ENCODE measurements at places on chromosomes 1 and 21.

DNA sequence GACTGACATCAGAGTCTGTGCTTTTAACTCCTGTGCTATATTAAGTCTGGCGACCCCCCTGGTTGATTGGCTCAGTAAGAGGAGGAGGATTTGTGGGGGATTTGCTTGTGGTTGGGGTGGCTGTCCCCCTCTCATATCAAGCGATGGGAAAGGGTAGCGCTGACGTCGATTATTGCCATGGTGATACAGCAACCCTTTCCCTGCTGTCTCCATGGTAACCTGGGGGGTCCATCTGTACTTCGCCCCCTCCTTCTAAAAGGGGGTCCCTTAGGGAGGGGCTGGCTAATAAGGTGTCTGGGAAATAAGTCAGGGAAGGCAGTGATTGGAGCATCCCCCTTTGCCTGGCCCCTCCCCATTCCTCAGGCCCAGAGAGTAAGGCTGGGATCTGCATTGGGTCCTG lies 4.7 kb downstream of the FAM229A start:
- DNase-seq = no peak

- peak; percentile 28 for DNase-seq
These were observed 1.1 kb downstream of the IGSF8 start for GRCh38 chr1:160097151-160097910.

GRCh38 chr1:9990944-9991343 lies 6.1 kb upstream of the RBP7 start:
- no peak for DNase-seq

GRCh38 chr1:38273196-38273804 lies 226.7 kb upstream of the POU3F1 start:
- DNase-seq = no peak

DNA sequence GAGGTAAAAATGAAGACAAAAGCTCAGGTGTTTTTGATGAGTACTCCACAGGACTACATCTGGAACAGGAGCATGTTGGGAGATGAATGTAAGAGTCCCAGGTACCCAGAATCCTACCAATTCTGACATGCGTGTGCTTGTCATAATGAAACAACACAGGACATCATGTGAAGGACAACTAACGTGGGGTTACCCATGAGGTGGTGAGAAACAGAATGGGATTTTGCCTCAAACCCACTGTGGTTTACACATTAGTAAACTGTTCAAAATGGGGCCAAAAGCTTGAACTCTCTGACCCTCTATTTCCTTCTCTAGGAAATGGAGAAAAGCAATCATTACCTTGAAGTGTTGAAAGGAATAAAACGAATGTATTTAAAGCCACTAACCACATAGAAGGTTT lies 266.2 kb downstream of the RGS7 start:
- no peak for DNase-seq

GRCh38 chr1:35556484-35557117 lies 602 bp downstream of the KIAA0319L start:
- DNase-seq = no peak

GRCh38 chr1:56045062-56045461 lies 534.3 kb downstream of the PLPP3 start:
- DNase-seq = no peak

GRCh38 chr1:154967331-154967950 lies 3.1 kb downstream of the SHC1 start:
- DNase-seq = no peak

DNA sequence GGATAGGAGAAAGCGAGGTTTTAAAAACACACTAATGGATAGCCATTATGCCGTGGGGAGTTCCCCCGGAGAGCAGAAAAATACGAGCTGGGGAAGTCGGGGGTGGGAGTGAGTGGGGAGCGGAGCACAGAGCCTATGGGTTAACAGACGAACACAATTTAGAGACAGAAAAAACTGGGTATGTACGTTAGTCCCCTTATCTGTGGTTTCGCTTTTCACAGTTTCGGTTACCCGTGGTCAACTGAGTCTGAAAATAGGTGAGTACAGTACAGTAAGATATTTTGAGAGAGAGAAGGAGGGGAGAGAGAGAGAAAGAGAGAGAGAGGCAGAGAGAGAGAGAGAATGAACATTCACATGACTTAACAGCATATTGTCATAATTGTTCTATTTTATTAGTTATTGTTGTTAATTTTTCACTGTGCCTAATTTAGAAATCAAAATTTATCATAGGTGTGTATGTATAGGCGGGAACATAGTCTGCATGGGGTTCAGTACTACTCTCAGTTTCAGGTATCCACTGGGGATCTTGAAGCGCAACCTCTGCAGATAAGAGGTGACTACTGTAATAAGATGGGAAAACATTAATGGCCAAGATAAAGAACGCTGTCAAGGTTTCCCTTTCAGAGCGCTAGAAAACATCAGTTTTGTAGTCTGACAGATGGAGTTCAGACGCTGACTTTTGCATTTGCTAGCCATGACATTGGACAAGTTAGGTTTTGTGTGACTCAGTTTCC lies 125.6 kb upstream of the LMO4 start:
- no peak for DNase-seq

GRCh38 chr21:45457161-45457831 lies 52.3 kb downstream of the COL18A1 start:
- DNase-seq = no peak

DNA sequence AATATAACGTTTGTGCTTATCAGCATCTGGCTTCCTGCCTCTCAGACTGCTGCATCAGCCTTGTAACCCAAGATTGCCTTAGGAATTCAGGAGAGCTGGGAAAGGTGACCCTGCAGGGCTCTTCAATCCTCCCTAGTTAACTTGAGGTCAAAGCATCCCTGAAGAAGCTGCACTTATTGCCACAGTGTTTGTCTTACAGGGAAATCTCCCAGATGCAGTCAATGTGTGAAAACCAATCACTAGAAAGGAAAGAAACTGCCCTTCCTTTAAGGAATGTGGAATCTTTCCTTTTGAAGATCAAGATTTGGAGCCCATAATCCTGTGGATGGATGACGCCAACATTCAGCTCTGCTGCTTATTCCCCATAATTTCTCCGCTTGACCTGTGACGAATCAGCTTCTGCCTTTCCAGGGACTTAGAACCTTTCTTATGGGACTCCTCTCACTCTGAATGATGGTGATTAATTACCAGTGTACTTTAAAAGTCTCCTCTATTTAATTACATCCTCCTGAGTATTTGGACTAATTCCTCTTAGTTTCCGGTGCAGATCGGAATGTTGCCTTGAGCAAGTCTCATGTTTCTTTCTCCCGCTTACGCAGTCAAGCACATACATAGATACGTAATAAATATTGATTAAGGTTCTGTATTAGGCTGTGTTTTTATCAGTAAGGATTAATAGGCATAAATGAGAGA lies 14.4 kb downstream of the ADAMTS5 start:
- DNase-seq = no peak

DNA sequence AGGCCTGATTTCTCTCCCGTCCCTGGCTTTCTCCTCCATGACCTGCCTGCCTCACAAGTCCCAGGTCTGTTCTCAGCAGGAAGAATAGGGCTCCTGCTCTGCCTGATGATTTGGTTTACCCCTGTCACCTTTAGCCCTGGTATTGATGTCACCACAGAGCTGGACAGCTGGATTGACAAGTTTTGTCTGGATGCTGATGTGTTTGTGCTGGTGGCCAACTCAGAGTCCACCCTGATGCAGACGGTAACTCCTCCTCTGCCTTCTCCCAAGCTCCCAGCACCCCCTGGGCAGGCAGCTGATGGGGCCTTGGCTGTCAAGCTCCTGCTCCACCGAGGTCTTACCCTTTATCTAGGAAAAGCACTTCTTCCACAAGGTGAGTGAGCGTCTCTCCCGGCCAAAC lies 18.4 kb downstream of the MFN2 start:
- no peak for DNase-seq

- DNase-seq = no peak
These were observed 58.0 kb downstream of the PRDM16 start for GRCh38 chr1:3126756-3127678.

DNA sequence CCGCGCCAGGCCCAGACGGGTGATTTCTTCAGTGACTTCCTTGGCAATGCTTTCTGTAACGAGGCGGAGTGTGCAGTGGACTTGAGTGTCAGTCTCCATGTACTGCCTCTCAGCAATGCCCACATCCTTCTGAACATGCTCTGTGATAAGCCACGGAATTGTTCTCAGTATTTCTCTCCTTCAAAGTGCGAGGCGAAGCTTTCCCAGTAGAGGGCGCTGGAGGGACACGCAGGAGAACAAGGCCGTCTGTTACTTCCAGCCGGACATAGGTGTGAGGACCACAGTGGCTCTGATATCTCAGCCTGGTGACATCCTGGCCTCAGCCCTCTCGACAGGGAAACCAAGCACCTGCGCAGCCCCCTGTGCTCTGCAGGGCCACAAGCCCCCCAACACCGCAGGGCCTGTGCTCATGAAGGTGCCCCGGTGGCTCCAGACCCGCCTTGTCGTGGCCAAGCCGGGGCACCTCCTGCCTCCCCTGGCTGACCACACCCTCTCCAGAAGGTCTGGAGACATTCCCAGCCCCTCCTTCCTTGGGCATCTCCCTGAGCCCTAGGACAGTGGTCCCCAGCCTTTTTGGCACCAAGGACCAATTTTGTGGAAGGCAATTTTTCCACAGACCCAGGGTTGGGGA lies 46.1 kb upstream of the BACE2 start:
- no peak for DNase-seq

DNA sequence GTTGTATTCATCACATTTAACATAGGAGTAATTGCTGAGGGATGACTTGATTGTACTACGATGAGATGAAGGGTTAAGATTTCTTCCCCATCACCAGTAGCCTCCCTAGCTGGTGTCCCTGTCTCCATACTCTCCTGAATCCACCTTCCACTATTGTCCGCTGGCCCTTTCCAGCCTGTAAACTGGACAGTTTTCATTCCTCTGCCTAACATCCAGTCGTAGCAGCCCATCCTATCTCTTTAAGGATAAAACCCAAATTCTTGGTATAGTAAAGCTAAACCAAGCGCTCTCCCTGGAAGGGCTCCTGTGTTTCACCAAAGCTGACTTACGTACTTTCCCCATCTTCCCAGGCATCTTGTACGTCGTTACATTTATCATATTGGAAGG lies 670 bp downstream of the COX20 start:
- no peak for DNase-seq

DNA sequence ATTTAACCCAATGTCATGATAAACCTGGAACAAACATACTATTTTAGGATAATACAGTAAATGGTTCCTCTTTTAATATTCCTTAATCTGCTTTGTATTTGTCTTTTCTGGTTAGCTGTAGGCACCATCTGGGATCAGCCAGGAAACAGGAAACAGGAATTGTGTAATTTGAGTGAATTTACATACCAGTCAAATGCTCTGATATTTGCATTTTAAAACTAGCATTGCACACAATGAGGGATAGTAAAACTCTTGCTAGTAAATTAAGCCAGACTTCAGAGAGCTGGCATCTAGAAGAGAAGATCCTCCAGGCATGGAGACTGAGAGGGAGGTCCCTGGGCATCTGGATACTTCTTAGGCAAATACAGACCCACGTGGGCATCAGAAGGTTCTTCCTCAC lies 103.5 kb downstream of the HMCN1 start:
- no peak for DNase-seq

GRCh38 chr1:51897699-51898031 lies 19.1 kb upstream of the NRDC start:
- no peak for DNase-seq

GRCh38 chr21:37865156-37865555 lies 51.1 kb downstream of the KCNJ6 start:
- DNase-seq = no peak

Data from stimulated activated CD4-positive, alpha-beta T cell treated with anti-CD3 and anti-CD28 coated beads, Interleukin-4, amount 100 ng/mL, for 4 hours (primary cell).